ENCODE measurements at places on chromosomes 3 and 15. TPM values are rescaled to one million over a fixed set of nuclear protein-coding genes. Genes with fewer than 3 reads are reported as not detected.
A peak's percentile ranks its signal among the peaks of the same experiment; 100 is the strongest.

Gene TMC3
- total RNA-seq: not detected

Gene GOLGA8S
- 0.25 TPM for total RNA-seq

Gene CD200
- 0.28 TPM for total RNA-seq

Gene HERC2
- total RNA-seq: 38.6 TPM

Gene PRR20G
- not detected for total RNA-seq

Gene CHL1
- total RNA-seq: 0.05 TPM

- peaks cover 71% of the 10 kb centered on the region for H3K4me1 ChIP-seq
- no peak for DNase-seq
- no peaks in the 10 kb centered on the region for H3K36me3 ChIP-seq
- no peak overlapping the region for H3K4me3 ChIP-seq
- no peaks in the 10 kb centered on the region for H3K27me3 ChIP-seq
- peak overlapping the region; percentile 51 for H3K27ac ChIP-seq
These were observed 126.0 kb downstream of the MYLK start for GRCh38 chr3:123758081-123758564.

DNA sequence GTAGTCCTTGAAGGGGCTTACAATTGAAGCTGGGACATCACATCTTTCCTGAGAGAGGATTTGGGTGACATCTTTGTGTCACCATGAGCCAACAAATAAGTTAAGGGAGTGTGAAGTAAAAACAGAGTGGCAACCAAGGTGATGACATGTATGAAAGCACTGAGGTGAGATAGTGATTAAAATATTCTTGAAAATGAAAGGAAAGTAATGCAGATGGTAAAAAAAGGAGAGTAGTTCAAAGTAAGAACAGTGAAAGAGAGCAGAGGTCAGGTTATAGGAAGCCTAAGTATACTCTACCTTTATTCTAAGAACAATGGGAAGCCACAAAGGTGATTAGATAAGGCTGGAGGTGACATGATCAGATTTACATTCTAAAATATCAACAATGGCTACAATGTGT is 486.1 kb downstream of the DIPK2A start:
- H3K36me3 ChIP-seq: no peaks in the 10 kb centered on the region
- H3K4me3 ChIP-seq: no peak overlapping the region
- H3K27ac ChIP-seq: no peak overlapping the region
- no peaks in the 10 kb centered on the region for H3K4me1 ChIP-seq
- no peak for DNase-seq

- H3K4me3 ChIP-seq: no peak overlapping the region
- no peaks in the 10 kb centered on the region for H3K27me3 ChIP-seq
- DNase-seq: no peak
These were observed 139.0 kb upstream of the LIPC start for GRCh38 chr15:58292751-58293175.

Measured in liver (tissue), 10 donors.